HTR-8/SVneo (cell line): ENCODE measurements at places on chromosomes 4 and X.

DNA sequence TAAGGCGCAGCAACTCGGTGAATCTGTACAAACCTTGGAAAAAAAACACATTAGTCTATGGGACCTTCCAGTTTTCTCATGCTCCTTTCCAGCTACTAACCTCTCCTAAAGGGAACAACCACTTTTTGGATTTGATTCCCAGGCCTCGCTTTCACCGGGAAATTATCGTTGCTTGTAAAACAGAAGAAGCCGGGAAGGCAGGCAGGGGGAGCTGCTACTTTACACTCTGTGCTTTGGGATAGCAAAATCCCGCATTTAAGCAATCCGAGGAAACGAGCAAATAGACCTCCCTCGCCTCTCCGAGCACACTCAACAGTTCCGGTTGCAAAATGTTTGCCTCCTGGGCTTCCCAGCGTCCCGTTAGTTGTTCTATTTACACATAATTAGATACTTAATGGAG lies 1.2 kb downstream of the CD38 start:
- peak; percentile 52 for DNase-seq

DNA sequence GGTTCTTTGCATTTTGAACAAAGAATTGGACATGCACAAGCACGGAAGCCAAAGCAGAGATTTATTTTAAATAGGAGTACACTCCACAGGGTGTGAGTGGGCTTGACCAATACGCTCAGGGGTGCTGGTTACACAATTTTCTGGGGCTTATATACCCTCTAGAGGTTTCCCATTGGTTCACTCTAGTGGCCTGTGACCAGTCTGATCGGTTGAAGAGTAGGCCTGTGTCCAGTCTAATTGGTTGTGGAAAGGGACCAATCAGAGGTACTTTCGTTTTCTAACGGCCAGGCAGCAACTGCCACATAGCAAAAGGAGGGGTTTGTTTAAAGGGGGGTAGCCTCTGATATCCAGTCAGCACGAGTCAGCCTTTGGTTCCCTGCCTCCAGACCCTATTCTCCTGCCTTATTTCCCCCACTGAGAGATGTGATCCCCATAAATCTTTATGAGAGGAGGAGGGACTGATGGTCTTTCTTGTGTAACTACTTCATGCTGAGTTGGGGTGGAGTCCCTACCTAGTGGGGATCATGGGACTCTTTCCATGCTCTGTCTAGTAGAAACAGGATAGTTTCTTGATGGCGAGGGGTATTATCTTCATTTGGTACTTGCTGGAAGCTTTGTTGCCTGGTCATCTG lies 11.3 kb upstream of the AREG start:
- no peak for DNase-seq

DNA sequence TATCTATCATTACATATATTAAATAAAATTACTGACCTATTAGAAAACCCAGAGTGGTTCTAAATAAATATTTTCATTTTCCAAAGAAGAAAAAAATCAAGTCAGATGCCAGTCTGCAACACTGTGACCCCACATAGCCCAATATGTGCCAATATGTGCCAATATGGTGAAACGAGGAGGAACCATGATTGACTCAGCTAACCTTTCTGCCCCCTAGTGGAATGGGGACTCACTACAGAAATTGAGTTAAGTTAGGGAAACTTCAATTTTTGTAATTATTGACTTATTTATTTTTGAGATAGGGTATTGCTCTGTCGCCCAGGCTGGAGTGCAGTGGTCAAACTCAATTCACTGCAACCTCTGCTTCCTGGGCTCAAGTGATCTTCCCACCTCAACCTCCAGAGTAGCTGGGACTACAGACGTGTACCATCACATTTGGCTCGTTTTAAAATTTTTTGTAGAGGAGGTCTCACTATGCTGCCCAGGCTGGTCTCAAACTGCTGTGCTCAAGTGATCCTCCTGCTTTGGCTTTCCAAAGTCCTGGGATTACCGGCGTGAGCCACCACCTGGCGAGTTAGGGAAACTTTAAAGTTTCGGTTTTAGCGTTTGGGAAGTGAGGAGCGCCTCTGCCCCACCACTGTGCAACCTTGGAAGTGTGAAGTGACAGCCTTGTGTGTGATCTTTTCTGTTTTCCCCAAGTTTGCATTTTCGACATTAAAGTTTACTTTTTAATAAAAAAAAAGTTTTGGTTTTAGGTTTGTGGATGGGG lies 116.8 kb upstream of the SHISA3 start:
- DNase-seq, result peak; percentile 39

GRCh38 chr4:84091266-84091665 lies 407.8 kb downstream of the NKX6-1 start:
- DNase-seq, result no peak

DNA sequence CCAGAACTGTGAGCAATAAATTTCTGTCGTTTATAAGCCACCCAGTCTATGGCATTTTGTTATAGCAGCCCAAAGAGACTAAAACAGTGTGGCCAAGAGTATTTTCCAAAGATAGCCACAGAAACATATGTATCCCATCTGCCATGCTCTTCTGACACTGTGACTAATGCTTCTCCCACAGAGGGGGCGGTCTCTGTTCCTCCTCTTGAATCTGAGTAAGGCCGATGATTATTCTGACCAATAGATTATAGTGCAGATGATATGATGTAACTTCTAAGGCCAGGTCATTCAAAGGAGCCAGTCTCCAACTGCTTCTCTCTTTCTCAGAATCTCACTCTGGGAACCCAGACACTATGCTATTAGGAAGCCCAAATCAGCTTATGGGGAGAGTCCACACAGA lies 570.7 kb downstream of the BCOR start:
- DNase-seq, result no peak

DNA sequence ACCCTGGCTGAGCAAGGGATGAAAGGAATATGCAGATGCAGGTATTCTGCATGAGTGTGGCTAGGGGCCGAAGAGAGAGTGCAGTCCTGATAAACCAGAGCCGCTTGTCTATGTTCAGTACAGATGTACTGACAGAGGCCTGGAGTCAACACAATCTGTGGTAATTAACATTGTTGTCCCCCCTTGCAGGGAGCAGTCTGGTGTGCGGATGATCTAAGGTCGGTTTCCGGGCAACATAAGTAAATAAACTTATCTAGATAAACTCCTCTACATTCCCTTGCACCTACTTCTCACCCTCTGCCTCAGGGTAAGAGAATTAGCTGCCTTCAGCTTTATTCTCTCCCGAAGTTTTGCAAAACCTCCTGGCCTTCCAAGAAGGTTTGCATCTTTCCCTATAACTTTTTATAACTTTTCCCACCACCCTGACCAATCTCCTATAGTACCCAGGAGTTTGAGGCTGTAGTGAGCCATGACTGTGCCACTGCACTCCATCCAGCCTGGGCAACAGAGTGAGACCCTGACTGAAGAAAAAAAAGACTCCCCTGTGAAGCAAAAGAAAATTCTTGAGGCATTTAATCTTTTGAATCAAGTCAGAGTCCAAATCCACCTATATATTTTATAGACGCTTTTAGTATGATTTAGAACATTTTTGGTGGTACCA lies 26.6 kb downstream of the SNX25 start:
- no peak for DNase-seq

GRCh38 chrX:49949961-49950360 lies 27.6 kb downstream of the CLCN5 start:
- no peak for DNase-seq

DNA sequence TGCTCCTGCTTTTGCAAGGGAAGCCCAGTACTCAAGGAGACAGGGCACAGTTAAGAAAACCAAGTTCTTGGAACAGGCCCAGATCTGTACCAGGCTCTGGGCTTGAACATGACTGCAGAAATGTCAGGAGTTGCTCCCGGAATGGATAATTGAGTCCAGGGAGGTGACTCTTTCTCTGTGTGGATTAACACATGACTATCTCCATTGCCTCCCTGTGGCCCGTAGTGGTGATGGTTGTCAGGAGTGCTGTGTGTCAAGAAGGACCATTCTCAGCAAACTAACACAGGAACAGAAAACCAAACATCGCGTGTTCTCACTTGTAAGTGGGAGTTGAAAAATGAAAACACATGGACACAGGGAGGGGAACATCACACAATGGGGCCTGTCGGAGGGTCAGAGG lies 39.9 kb downstream of the CCKAR start:
- no peak for DNase-seq

DNA sequence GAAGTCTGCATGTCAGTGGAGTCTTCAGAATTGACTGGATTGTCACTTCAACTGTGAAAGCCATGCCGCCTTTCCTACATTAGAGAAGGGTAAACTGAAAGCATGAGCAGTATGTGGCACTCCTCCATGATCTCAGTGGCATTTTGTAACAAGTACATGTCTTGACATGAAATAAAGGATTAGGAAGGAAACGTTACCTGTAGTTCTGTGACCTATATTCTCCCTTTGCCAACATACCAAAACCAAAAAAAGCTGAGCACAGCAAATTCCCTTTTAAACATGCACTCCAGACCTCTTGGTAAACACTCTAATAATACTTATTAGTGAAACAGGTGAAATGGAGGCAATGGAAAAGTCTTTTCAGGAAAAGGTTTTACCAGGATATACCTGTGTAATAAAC lies 344.2 kb downstream of the GRIA2 start:
- DNase-seq, result no peak

DNA sequence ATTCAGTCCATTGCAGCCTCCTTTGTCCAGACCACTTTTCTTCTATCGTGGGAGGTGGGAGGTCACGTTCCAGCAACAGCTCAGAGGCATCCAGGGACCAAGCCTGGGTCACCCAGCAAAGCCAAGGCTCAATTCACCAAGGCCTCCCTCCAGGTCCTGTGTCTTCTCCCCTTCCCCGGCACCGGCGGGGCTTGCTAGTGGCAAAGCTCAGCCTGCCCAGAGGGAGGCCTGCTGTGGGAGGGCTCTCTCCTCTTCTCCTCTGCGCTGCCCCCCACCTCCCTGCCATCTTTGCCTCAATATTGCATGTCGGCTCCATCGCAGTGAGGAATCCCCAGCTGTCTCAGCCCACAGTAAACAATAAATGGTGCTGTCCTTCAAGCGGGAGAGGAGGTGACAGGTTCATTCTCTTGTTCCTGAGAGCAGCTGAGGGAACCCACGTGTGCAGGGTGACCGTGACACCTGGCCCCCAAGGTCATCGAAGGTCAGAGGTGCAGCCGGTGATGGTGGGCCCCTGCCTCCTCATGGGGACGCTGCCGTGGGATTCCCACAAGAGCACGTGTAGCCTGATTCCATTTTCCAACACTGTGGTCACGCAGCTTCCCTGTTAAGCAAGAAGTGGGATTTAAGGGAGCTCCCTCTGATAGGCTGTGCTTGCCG lies 111.5 kb upstream of the PSAPL1 start:
- no peak for DNase-seq

- DNase-seq, result no peak
Measured at GRCh38 chrX:134186362-134187121, 50.4 kb upstream of the CCDC160 start.

DNA sequence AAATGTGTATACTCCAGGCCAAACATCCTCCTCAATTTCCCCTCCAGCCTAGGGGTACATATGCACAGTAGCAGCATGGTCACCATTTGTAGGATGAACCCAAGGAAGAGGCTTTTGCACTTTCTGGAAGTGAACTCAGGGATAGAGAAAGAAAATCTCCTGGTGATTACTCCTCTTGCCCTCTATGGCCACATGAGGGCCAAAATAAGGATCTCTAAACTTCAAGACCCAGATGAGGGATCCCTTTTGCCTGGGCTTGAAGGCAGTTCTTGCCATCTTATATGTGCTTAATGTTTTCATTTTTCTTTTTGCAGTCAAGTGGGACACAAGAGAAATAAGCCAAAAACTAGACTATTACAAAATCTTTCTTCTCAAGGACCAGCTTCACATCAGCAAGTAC lies 29.5 kb upstream of the MUC7 start:
- no peak for DNase-seq

GRCh38 chrX:118504581-118504980 lies 9.0 kb downstream of the DOCK11 start:
- DNase-seq, result no peak

DNA sequence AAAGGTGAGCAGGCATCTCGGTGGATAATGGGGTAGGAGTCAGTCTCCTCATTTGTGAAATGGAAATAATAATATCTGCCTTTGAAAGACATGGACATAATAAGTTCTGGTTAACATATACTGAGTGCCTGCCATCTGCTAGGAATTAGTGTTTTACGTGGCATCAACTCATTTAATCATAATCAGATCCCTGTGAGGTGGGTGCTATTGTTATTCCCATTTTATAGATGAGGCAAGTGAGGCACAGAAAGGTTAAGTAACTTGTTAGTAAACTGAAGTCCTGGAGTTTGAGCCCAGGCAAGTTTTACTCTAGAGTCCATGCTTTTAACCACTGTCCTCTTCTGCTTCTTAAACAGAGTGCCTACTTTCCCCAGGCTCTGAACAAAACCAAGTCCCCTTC lies 7.5 kb downstream of the CCDC120 start:
- no peak for DNase-seq

GRCh38 chrX:39318506-39319343 lies 517.5 kb downstream of the MID1IP1 start:
- DNase-seq, result no peak

DNA sequence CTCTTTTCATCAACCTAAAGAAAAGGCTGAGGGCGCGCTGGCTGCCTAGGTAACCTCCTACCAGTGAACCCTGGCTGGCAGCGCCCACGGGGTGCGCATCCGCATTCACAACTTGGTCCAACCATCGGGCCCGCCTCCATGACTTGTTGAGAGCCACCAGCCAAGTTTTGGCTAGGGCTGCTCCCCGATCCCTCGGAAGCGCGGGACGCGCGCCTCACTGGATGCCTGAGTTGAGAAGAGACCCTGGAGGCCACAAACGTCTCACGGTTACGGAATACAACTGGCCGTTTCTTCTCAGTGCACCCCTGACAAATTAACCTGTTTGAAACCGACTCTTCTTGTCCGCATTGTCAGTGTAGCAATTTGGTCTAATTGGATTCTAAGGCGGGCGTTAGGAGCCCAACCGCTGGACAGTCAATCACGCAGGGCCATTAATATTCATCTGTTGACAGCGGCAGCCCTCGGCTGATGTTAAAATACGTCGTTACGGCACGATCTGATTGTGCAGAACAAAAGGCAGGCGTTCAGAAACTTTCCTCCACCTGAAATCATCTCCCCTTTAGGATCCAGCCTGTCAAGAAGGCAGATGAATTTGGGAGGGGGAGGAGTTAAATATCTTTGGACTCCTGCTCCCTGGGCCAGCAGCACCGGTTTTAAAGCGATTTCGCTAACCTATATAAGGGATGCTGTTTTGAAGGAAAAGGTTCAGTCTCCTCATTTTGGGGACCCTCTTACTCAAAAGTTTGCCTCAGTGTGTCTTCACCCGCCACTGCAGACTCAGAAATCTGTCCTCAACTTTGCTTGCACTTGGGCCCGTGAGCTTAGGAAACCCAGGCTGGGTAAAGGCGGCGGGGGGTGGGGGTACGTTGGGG lies 1.2 kb downstream of the GPC3 start:
- no peak for DNase-seq

DNA sequence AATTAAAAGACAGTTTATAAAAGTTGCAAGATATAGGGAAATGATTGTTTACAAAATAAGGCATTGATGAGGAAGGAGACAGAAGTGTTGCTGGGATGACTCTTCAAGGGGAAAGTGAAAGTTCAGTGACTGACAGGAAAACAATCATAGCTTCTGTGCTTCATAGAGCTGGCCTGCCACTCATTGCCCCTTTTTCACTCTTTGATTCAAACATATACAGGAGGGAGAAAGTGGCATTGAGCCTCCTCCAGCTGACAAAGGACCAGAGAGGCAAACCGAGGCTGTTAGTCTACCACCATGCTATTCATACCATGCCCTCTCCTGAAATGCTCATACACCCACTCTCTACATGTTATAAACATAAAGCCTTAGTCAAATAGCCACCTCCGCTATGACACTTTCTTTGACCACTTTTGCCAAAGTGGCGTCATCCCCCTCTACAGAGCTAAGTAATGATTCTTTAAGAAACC lies 79.2 kb upstream of the ATOH1 start:
- DNase-seq, result no peak

GRCh38 chr4:65798498-65799127 lies 128.3 kb upstream of the EPHA5 start:
- DNase-seq, result no peak
